GM06990 (cell line): ENCODE measurements at places on chromosomes 6 and 20.
A peak's percentile ranks its signal among the peaks of the same experiment; 100 is the strongest.

DNA sequence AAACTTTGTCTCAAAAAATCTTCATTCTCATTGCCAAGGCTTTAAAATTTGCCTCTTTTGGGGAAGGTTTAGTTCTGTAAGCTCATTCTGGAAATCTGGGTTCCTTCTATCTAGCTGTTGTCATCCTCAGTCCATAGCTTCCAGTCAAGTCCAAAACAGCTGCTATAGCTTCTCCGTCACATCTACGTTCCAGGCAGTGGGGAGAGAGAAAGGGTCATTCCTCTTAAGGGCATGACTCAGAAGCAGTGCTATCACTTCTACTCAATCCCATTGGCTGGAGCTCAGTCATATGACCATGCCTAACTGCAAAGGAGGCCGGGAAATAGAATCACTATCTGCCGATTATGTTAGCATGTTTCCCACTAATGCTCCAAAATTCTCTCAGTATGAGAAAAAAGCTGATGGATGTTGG, 141.4 kb upstream of the PTPN1 start:
- no peak for DNase-seq

DNA sequence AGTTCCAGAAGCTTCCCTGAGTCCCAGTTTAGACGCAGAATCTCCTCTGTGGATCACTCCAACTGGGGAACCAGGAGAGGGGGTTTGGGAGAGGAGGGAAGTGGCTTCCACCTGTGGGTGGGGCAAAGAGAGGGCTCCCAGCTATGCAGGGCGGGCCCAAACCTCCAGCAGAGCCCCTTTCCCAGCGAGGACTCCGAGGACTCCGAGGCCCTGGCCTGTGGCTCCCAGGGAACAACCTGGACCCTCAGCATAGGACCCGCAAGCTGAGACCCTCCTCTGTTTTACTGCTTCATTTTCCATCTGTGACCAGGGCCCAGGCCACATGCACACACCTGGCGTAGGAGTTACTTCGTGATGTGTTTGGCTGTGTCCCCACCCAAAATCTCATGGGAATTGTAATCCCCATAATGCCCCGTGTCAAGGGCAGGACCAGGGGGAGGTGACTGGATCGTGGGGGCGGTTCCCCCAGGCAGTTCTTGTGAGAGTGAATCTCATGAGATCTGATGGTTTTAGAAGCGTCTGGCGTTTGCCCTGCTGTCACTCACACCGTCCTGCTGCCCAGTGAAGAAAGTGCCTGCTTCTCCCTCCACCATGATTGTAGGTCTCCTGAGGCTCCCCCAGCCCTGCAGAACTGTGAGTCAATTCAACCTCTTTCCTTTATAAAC, 27.9 kb downstream of the NTSR1 start:
- DNase-seq: no peak

- no peak for DNase-seq
Observed at GRCh38 chr6:42704251-42704936, 18.0 kb downstream of the PRPH2 start.

DNA sequence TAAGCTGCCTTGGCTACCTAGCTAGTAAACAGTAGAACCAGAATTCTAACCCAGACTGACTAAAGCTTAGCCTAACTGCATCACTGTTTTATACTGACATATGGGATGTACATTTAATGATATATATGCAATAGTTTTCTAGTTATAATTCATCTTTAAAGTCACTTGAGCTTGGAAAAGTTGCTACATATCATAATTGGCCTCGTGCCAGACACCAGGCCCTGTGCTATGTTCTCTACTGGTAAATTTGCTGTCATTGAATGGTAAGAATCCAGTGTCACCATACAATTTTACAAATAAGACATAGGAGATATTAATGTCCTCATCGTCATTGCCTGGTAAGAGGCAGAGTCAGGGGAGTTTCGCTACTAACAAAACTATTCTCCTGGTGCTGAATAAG, 396.8 kb downstream of the CDKAL1 start:
- no peak for DNase-seq

DNA sequence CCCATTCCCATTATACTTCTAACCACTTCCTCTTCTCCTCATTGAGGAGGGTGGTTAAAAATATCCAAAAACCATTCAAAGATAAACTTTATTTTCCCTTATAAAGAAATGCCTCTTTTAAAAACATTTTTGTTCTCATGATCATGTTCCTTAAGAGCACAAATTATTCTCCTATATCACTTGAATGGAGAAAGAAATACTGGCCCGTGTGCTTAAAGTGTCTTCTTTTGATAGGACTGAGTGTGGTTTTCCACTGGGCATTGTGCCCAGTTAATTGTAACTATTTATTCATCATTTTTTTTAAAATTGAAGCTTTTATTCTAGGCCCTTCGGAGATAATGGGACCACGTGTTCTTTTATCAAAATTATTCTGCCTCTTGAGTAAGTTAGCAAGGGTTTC, 871.5 kb downstream of the QKI start:
- DNase-seq: no peak

DNA sequence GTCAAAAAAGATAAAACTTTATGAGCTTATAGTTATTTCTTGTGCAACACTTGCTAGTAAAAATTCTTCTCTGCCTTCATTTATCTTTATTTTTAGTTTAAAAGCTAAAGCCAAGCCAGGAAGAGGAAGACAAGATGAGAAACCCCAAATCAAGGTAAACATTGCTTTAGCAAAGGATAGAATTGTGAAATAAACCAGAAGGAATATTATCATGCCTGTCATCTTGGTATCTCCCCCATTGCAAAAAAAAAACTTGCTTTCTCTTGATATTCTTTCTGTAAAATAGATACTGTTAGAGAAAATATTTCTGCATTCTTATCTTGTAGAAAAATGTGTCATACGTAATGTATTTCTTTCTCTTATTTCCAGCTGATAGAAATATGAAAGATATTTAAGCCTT, 432.8 kb downstream of the GJA1 start:
- no peak for DNase-seq

GRCh38 chr6:141561154-141561553, 571.6 kb upstream of the GJE1 start:
- DNase-seq: no peak

- peak; percentile 65 for DNase-seq
Observed at GRCh38 chr6:22357724-22358189, 60.9 kb upstream of the PRL start.

GRCh38 chr6:43869079-43869710, 99.2 kb downstream of the VEGFA start:
- DNase-seq: no peak

DNA sequence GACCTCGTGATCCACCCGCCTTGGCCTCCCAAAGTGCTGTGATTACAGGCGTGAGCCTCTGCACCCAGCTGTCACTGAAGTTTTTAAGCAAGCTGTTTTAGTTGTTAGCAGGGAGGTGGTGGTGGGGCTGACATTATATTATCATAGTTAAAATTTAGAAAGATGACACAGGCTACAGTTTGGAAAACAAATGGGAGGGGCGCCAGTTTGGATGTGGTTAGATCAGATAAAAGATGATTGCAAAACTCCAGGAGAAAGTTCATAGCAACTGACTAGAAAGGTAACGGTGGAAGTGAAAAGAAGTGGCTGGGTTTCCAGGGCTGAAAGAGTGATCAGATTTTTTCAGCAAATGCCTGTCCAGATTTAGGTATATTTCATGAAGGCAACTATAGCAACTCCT, 311.9 kb upstream of the CITED2 start:
- no peak for DNase-seq

- no peak for DNase-seq
Observed at GRCh38 chr6:122752459-122752858, 27.1 kb upstream of the FABP7 start.

GRCh38 chr6:110661414-110661813, 153.9 kb downstream of the CDK19 start:
- DNase-seq: no peak

- DNase-seq: no peak
Observed at GRCh38 chr6:126805861-126806260, 312.6 kb upstream of the RSPO3 start.

DNA sequence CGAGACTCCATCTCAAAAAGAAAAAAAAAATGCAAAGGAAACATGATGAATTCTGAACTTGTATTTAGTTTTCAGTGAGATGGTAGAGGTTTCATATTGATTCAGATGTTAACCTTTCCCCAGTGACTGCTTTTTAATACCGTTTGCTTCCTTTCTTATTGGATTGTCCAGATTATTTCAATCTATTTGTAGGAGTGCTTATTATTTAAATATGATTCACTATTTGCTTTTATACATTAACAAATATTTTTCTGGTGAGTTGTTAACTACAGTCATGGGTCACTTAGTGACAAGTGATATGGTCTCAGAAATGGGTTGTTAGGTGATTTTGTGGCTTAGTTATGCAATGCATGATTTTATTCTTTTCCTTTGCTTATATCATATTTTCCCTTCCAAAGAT, 8.4 kb downstream of the PI3 start:
- no peak for DNase-seq

- DNase-seq: no peak
Observed at GRCh38 chr6:157756708-157757429, 66.2 kb upstream of the SNX9 start.

- no peak for DNase-seq
Observed at GRCh38 chr20:57091748-57092111, 174.7 kb downstream of the BMP7 start.

DNA sequence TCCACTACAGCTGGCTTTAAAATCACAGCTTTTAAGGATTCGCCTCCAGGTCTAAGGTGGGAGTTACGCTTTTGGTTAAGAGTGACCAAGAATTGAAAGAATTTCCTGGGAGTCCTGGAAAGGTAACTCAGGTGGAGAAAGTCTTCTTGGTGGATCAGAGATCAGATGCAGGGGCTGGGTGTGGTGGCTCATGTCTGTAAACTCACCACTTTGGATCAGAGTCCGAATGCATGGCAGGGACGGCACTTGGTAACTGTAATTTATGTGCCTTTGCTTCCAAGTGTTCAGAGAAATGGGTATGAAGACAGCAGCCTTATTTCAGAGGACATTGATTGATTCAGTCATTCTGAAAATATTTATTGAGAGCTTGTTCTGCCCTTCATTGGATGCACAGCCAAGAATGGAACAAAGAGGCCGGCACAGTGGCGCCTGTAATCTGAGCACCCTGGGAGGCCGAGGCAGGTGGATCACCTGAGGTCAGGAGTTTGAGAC, 18.0 kb upstream of the JARID2 start:
- DNase-seq: no peak

- DNase-seq: no peak
Observed at GRCh38 chr6:12315292-12316081, 25.3 kb downstream of the EDN1 start.

GRCh38 chr6:137849181-137849980, 17.7 kb upstream of the TNFAIP3 start:
- no peak for DNase-seq

DNA sequence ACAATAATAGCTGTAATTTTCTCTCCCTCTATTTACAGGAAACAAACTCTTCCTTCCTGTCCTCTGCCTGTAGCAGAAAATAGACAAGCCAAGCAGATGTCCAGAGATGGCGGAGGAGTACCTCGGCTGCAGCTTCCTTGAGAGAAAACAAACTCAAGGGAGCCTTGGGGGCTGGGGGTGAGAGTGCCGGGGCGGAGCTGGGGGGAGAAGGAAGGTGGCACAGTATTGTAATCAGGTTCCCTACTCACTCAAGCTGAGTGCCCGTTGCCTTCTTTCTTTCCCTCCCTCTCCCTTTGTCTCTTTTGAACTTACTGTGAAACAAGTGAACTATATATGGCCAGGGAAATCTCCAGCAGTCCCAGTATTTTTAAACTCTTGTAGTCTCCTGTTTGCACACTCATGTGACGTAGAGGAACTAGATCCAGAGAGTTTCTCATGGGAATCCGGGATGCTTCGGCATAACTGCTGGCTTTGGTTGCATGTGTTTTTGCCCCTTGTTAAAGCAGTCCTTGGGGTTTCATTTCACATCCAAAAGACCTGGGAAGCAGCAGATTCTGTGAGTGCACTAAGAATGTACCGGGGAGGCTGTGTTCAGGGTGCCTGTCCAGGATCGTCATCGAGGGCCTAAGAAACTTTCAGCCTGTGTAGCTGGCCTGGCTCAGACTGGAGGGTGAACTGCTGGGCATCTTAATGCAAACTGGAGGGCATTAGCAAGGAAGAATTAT, 44.6 kb upstream of the HDDC2 start:
- DNase-seq: peak; percentile 26

GRCh38 chr6:140485740-140486449, 1111.4 kb upstream of the CITED2 start:
- DNase-seq: no peak

- DNase-seq: no peak
Observed at GRCh38 chr6:19976411-19977129, 139.4 kb downstream of the ID4 start.

GRCh38 chr6:6330407-6330806, 9.9 kb upstream of the F13A1 start:
- peak; percentile 31 for DNase-seq

DNA sequence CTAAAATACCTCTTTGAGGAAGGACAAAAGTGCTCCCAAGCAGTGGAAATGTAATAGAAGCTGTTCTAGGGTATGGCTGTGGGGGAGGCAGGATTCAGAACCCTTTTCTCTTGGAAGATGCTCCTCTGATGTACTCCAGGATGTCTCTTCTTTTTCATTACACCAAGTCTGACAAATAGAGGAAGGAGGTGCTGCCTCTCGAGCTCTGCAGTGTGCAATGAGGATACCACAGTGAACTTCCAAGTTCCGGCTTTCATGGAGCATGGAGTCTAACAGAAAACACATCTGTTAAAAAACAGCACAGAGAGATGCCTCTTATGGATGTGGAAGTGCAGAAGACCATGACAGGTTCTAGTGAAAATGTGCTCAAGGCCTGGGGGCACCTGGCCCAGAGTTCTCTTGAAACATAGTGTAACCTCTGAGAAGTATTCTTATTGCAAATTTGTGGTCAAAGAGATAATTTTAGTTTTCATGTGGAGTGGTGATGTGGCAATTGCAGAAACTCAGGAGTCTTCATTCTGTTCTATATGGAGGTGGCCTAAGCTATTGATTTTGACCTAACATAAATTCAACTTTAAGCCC, 362.0 kb upstream of the CITED2 start:
- DNase-seq: no peak

DNA sequence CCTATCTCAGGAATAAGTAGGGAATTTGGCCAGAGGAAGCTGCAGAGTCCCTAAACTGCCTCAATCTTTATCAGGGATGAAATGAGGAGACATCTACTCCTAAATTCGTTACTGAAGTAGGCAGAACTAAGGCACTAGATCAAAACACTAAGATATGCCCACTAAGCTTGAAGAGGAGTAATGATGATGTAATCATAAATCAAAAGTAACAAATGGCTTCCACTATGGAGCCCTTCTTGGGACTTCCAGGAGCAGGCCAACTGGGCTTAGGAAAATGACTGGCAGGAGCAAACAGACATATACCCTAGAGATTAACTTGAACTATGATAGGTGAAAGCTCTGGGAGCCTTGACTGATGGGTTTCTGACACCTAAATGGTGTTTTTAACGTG, 15.4 kb downstream of the ZSCAN12 start:
- no peak for DNase-seq

DNA sequence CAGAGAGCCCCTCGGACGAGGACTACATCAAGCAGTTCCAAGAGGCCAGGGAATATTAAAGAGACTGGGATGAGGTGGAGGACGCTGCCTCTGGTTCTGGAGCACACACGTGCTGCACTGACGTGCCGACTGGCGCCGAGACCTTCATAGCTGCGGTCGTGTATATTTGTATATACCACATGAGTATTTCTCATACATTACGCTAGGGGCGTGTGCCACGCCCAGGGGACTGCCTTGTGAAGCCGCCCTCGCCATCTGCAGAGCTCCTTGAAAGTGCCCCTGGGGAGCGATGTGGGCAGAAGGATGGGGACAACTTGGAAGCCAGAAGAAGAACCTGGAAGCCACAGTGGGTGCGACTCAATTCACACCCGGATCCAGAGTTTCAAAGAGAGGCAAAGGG, 78.3 kb downstream of the ISM1 start:
- DNase-seq: no peak

GRCh38 chr6:95318137-95318536, 259.2 kb upstream of the MANEA start:
- DNase-seq: no peak
